Mesenchymal stem cell (in vitro differentiated cells and primary cell): ENCODE measurements at places on chromosomes 7 and 10.
A peak's percentile ranks its signal among the peaks of the same experiment; 100 is the strongest.

DNA sequence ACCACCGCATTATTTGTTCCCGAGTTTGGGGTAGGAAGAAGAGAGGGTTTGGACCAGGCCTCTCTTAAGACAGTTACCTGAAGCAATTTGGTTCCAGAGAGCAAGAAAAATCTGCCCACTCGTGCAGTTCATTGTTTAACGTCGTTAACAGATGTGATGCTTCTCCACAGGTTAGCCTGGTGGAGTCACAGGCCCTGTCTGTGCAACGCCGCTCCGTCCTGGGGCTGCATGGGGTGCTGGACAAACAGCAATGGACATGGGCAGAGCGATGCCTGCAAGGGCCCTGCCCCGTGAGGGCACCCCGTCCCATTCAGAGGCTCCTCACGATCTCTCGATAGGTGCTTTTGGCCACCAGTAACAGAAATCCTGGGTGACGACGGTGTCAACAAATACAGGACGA is 9.7 kb downstream of the FOXL3 start:
- no peak for DNase-seq

- no peak for DNase-seq
Measured at GRCh38 chr10:104128214-104128613, 6.2 kb downstream of the SFR1 start.

DNA sequence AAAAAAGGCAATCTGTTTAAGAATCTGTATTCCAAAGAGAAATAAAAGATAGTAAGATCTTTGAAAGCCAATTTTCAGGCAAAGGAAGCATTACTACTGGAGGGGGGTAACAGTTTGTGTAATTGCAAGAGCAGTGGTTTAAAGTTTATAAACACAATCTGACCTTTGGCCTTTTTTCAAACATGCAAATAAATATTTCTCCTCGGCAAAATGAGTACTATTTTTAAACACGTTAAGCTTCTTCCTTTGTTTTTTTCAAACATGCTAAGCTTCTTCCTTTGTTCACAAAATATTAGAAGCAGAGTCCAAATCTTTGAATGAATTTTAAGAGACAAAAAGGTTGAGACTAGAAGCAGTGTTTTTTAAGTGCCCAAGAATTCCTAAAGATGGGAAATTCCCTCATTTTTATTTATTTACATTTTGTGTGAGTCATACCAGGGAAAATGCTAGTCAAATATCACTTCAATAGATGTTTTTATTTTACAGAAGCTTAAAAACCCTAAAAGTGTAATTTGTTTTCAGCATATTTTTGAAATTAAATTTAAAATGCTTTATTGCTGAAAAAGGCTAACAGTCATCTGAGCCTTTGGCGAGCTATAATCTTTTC is 229.3 kb downstream of the GPR37 start:
- DNase-seq, result peak; percentile 81

DNA sequence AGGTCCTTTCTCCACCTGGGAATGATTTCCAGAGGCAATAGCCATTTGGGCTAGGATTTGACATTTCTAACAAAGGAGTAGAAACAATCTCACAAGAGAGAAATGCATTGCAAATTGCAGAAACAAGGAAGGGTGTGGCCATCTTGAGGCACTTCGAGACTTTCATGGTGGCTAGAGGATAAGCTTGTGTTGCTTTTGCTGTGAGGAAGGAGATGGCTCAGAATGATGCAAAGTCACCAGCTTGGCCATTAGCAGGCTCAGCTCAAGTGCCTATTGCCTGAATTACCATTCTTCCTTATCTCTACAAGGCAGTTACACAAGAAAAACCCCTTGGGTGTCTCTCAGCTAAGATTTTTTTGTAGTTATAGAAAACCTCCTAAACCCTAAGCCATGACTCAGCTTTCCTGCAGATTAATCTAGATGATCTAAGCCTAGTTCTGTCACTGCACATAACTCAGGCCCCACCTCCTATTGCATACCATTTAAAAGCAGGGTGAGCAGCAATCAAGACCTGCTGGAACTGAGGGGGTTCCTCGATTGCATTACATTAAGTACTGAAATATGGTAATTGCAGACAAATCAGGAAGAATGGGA is 683.1 kb downstream of the NRG3 start:
- peak; percentile 19 for DNase-seq

GRCh38 chr7:149662591-149663095 is 110.7 kb downstream of the ZNF467 start:
- DNase-seq, result peak; percentile 56

DNA sequence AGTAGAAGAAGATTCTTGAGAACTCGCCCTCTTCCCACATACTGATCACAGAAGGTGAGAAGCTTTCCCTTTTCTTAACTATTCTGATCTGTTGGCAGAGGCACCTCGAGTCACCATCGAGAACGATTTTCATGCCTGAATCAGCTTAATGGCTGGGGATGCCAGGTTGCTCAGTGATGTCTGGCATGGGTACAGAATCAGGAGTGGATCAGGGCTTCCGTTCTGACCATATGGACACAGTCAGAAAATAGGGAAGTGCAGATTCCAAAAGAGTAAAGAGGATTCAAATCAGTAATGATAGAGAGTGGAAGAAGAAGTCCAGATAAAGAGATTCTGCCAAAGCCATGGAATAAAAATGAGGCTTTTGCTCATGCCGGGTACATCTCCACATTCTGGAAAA is 52.0 kb upstream of the GRB10 start:
- no peak for DNase-seq
